Brain (organoid and tissue), 16 donors: ENCODE measurements at places on chromosomes 7 and 10. TPM values are rescaled to one million over a fixed set of nuclear protein-coding genes. Genes with fewer than 3 reads are reported as not detected.

LBX1 gene
- polyA plus RNA-seq, result not detected

PTN gene
- 169 TPM for polyA plus RNA-seq

OR9A2 gene
- polyA plus RNA-seq, result not detected

LRGUK gene
- 0.08 TPM for polyA plus RNA-seq

PTPRZ1 gene
- 26.3 TPM for polyA plus RNA-seq

AVPI1 gene
- 13.2 TPM for polyA plus RNA-seq

STAMBPL1 gene
- 0.87 TPM for polyA plus RNA-seq

HECTD2 gene
- 3.1 TPM for polyA plus RNA-seq

BBS9 gene
- 15.8 TPM for polyA plus RNA-seq

WDFY4 gene
- polyA plus RNA-seq, result 0.73 TPM

ARHGEF35 gene
- 0.22 TPM for polyA plus RNA-seq

OR13A1 gene
- polyA plus RNA-seq, result not detected

TMEM196 gene
- polyA plus RNA-seq, result 0.27 TPM

CUBN gene
- polyA plus RNA-seq, result 0.27 TPM

PRKAG2 gene
- 12.1 TPM for polyA plus RNA-seq

GALNT17 gene
- 19.2 TPM for polyA plus RNA-seq

ASB15 gene
- polyA plus RNA-seq, result not detected

C10orf62 gene
- polyA plus RNA-seq, result not detected

RAMP3 gene
- polyA plus RNA-seq, result 13.2 TPM

FKBP6 gene
- not detected for polyA plus RNA-seq

CDC14C gene
- polyA plus RNA-seq, result not detected

BAIAP2L1 gene
- polyA plus RNA-seq, result 19.4 TPM

NPSR1 gene
- not detected for polyA plus RNA-seq

PANK1 gene
- 4.6 TPM for polyA plus RNA-seq

TMEM213 gene
- polyA plus RNA-seq, result not detected

SPDYE8 gene
- polyA plus RNA-seq, result not detected

SLC13A1 gene
- not detected for polyA plus RNA-seq

HTR5A gene
- 2.1 TPM for polyA plus RNA-seq

CLRN3 gene
- polyA plus RNA-seq, result not detected

ANKRD1 gene
- not detected for polyA plus RNA-seq

PNLIPRP3 gene
- polyA plus RNA-seq, result not detected

GJD4 gene
- polyA plus RNA-seq, result not detected

HYAL4 gene
- not detected for polyA plus RNA-seq

LIPJ gene
- not detected for polyA plus RNA-seq

KLLN gene
- 0.24 TPM for polyA plus RNA-seq

ORAI2 gene
- polyA plus RNA-seq, result 23.7 TPM

ZNF467 gene
- polyA plus RNA-seq, result 9.1 TPM

LDB1 gene
- 56.2 TPM for polyA plus RNA-seq

HYCC1 gene
- polyA plus RNA-seq, result 0.80 TPM

NUTM2E gene
- polyA plus RNA-seq, result not detected
